Hematopoietic multipotent progenitor cell treated with erythropoietin and hydrocortisone succinate and interleukin-3 and kit ligand, for 4 days (in vitro differentiated cells): ENCODE measurements at places on chromosomes 3 and 15.

GRCh38 chr3:18758047-18758704 lies 333.0 kb upstream of the SATB1 start:
- DNase-seq = peak; percentile 88

- no peak for DNase-seq
Observed at GRCh38 chr3:194971965-194972364, 286.3 kb downstream of the FAM43A start.

DNA sequence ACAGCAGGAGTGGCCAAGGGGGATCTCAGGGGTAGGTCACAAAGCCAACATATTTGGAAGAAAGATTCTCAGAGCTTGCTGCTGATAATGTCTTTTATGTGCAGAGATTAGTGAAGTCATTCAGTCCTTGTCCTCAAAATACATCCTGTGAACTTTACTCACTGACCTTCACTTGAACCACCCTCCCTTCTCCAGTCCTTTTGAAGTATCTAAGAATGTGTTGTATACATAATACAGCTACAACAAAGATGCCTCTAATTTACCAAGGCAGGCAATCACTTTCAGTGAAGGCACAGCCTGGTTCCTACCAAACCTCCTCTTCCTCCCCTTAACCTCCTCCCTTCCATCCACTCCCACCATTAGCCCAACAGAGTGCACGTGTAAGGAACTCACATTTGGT lies 38.3 kb downstream of the ETV5 start:
- no peak for DNase-seq

- no peak for DNase-seq
Observed at GRCh38 chr3:66747261-66747660, 246.4 kb upstream of the LRIG1 start.
